ENCODE measurements at places on chromosomes 11 and 22.

DNA sequence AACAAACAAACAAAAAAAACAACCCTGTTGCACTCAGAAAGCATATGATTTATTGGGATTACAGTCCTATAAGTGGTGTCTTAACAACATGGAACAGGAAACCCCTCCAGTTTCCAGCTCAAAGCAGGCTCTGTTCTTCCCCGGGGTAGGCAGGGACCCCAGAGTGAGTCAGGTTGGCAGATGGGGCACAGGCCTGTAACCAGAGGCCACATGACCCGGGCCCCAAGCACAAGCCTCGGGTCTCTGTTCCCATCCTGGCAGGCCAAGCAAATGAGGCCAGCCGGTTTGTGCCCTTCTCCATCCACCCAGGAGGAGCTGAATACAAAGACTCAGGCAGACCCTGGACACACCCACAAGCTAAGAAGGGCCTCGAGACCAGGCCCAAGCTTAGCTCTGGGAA lies 75.8 kb downstream of the NAT10 start:
- DNase-seq = no peak

- no peak for DNase-seq
These were observed 2.5 kb downstream of the PARVG start for GRCh38 chr22:44183287-44183588.

- no peak for DNase-seq
These were observed 64.3 kb downstream of the APIP start for GRCh38 chr11:34851916-34852315.

DNA sequence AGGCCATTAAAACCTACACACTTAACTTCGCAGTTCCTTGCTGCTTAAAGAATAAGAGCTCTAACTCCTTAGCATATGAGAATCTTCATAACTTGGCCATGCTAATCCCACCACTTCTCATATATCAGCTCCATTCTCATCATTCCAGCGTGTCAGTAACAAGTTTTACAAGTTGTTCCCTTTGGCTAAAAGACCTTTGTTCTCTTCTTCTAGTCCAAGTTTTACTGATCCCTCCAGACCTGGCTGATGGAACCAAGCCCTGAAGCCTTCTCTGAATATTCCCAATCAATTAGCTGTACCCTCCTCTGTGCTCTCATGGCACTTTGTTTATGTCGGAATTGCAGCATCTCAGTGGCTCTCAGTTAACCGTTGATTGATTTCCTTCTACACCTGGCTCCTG lies 35.8 kb downstream of the GAB2 start:
- no peak for DNase-seq
